Retina (tissue), 1 donor: ENCODE measurements at places on chromosomes 3 and 15.

- DNase-seq = no peak
These were observed 41.3 kb downstream of the NMNAT3 start for GRCh38 chr3:139636511-139636910.

GRCh38 chr3:190116551-190117067 lies 4.1 kb downstream of the P3H2 start:
- DNase-seq = no peak

DNA sequence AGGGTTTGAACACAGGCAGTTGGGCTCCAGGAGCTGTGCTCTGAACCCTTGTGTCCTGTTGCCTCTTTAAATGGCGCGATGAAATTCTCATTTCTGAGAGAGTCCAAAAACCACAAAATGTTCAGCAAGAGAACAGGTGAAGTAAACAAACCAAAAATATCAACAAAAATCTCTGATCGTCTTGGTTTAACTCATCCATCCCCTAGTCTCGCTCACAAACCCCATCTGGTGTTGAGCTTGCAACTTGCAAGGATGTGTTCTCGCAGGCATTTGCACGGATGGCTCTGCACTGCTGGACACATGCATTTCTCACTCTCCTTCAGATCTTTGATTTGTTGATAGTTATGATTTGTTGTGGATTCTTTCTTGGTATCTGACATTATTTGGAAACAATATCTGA lies 31.1 kb downstream of the FAH start:
- DNase-seq = peak; percentile 20

DNA sequence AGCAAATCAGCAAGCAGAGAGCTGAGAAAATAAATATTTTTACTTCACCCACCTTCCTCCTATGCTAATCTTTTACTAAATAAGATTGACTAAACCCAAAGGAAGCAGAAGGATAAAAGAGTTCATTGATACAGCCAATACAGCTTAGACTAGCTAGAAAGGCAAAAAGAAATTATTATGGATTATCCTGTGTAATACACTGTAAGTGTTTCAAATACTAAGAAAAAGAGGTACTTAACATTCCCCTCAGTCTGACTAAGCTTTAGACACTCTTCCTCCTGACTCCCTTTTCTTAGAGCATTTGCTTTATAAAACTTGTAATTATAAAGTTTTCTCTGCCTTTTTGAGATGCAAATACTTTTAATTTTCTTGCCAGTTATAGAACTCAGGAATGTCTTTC lies 848.9 kb upstream of the CADM2 start:
- no peak for DNase-seq

GRCh38 chr3:30311781-30312180 lies 294.6 kb upstream of the TGFBR2 start:
- DNase-seq = no peak

DNA sequence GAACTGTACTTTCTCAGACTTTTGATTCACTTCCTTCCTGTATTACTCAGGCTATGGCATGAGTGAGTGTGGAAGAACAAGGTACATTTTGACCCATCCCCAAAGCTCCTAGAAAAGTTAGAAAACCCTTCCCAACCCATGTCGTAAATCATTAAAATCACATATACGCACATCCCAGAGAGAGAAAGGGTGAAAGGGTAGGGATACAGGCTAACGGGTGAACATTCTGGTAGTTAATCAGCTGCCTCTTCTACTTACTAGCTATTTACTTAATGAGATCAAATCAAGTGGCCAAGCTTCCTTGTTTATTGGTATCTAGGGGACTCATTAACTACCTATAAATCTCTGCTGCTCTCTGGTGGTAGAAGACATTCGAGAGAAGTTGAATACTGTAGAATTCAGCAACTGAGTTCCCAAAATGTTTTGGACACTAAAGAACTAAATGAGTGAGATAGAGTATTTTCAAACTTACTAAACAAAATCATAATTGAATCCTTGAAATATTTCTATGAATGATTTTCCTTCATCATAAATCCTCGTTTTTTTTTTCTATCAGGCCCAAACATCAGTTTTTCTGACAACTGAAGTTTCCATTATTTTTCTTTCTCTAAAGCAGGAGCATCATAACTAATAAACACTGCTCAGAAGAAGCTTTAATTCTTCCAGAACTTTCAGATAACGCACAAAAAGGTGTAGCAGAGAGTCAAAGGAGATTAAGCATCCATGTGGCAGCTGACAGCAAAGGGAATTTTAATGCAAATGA lies 124.2 kb downstream of the IMPG2 start:
- peak; percentile 22 for DNase-seq

DNA sequence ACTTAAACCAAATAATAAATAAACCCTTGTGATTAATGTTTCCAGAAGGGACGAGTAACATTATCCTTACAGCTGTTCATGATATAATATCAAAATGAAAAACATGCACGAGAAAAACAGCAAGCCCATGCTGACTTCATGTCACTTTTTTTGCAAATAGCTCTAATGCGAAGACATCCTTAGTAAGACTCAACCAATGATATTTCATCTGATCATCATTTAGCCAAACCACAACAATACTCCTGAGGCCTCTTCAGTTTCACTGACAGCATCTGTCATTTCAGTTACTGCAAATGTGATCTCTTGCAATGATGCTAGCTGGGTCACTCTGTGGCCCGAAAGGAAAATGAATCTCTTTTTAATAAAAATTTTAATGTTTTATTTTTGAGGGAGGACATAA lies 74.0 kb downstream of the POLR2M start:
- DNase-seq = no peak

GRCh38 chr3:159923956-159924355 lies 64.7 kb upstream of the IL12A start:
- DNase-seq = no peak

- DNase-seq = no peak
These were observed 27.4 kb upstream of the GOLM2 start for GRCh38 chr15:44261007-44261706.

- no peak for DNase-seq
These were observed 12.5 kb downstream of the MBNL1 start for GRCh38 chr3:152281133-152281713.

GRCh38 chr3:13709706-13710105 lies 160.8 kb downstream of the FBLN2 start:
- DNase-seq = no peak

DNA sequence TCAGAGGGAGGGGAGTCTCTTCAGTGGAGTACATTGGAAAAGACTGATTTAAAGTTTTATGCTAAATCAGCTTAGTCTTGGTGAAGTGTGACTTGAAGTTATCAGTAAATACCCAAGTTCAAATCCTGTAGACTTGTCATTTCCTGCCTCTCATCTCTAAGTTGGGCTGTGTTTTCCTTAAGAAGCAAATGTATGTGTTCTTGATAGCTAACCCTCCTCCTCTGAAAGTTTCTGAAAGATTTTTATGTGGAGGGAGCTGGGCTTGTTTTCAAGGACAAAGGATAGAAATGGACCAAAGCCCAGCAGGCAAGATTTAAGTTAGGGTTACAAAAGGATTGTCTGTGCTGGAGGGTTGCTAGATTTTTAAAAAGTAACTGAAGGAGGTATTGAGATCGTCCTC lies 4.2 kb downstream of the MAPKBP1 start:
- no peak for DNase-seq

- no peak for DNase-seq
These were observed 94.3 kb upstream of the C3orf80 start for GRCh38 chr3:160130950-160131349.

GRCh38 chr3:88713233-88713691 lies 394.2 kb upstream of the EPHA3 start:
- no peak for DNase-seq

- no peak for DNase-seq
These were observed 21.8 kb downstream of the ATP2C1 start for GRCh38 chr3:130915567-130916292.

DNA sequence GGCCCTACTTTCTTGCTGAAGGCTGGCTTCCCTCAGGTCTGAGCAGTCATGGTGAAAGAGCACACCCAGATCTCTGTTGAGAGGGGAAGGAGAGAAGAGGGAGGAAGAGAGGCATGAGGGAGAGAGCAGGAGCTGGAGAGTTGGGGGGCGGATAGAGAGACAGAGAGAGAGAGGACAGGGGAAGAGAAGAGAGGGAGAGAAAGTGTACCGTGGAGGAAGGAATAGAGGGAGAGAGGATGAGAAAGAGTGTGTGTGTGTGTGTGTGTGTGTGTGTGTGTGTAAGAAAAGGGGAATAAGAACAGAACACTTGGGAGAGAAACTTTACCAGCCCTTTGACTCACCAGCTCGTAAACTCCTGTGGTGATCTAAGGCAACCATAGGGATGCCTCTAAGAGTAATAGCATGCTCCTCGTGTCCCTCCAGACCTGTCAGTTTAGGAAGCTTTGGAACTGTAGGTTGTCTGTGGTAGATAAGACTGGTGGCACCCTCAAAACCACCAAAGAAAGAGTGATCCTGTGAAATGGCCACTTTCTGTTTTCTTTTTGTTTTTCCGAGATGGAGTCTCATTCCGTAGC lies 18.2 kb downstream of the ZNF592 start:
- DNase-seq = no peak

- DNase-seq = no peak
These were observed 8.6 kb upstream of the TNK2 start for GRCh38 chr3:195916991-195917390.

DNA sequence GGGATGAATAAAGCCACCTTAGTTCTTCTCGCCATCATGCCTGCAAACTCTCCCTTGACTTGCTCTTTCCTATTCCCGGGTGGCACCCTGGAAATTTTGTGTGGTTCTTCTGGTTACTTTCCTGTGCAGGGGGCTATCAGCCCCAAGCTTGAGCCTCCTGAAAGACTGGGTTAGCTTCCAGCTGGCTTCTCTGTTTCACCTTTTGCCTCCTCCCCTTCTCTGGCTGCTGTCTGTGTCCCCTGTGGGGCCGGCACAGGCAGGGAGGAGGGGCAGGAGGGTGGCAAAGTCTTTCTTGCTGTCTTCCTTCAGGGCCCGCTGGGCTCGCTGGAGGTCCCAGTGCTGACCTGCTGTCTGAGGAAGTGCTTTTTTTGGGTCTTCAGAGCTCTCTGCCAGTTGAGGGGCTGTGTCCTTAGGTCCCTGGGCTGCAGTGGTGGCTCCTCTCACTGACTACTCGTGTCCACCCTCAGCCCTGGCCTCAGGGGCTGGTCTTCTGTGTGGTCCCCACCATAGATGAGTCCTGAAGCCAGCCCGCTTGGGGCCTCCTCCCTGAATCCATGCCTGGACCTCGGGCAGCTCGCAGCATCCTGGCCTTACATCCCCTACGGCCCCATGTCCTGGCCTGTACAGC lies 196.5 kb downstream of the KLF13 start:
- no peak for DNase-seq

DNA sequence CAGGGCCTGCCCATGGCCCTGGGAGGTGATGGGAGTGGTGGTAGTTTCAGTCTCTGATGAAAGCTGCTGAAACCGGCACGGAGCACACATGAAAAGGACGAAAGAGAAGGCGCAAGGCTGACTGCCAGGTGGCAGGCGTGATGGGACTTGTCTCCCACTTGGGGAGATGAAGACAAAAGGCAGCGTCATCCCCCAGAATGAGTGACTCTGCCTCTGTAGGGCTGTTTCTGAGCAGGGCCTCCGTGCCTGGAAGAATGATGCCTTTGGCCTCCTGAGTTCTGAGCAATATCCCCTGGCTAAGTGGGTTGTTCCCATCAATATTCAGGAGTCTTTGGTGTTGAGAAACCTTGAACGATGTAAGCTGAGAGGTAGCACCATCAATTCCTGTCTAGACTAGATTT lies 237.8 kb downstream of the OPA1 start:
- no peak for DNase-seq

GRCh38 chr15:71559616-71560015 lies 250.7 kb upstream of the NR2E3 start:
- DNase-seq = no peak

DNA sequence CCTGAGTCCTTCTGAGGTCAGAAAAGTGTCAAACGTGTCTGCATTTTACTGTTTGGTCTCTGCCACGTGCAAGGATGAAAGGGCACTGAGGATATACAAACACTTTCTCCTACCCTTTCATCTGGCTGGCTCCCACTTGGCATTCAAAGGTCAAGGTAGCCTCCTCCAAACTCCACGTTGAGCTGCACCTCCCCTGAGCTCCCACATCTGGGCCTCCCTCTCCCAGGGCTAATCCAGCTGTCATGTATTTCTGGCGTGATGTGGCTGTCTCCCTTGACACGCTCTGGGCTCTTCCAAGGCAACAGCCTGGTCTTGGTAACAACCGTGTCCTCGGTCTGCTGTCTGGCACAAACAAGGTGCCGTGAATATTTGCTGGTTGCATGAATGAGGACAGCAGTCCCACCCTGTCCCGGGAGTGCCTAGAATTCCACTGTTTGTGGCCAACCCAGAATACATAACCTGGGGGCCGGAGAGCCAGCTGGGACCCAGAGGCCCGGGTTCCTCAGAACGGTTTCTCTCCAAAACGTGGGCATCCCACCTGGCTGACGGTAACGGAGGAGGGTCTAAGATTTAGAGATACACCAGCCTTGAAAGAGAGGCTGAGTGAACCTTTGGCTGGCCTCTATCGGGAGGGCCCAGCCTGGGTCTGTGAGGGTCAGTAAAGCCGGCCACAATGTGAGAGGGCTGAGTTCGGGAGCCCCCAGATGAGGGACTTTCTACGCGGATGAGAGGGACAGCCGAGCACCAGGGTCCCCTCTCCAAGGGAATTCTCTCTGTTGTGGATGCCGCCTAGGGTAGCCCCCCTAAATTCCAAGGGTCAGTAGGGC lies 767 bp downstream of the GLT8D1 start:
- peak; percentile 47 for DNase-seq

GRCh38 chr3:146380046-146380445 lies 89.3 kb downstream of the PLSCR2 start:
- DNase-seq = no peak

GRCh38 chr3:125079675-125080045 lies 23.9 kb upstream of the HEG1 start:
- DNase-seq = no peak

DNA sequence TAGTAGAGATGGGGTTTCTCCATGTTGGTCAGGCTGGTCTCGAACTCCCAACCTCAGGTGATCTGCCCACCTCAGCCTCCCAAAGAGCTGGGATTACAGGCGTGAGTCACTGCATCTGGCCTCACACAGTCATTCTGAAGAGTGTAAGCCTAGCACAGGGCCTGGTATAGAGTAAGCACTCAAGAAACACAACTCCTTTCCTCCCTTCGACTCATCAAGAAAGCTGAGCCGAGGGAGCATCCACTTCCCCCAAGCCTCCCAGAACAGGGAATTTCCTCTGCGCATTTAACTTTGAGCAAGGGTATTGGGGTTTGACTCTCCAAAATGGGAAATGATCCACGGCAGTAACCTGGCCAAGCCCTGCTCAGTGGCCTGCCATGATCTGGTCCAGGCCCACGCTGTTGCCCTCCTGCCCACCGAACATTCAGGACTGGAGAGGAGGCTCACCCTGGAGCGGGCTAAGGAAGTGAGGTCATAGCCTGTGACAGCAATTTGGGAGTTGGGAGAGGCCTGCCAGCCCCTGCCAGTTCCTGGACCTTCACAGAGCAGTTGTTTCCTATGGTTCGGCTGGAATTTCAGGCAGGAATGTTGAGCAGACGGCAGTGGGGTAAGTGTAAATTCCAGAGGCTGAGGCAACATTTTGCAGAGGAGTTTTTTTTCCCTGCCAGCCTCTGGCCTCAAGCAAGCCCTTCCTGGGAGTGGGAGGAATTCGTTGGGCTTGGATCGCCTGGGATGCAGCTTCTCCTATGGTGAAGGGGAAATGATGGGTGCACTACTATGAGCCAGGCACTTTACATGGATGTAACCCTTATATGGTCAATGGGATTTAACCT lies 21.2 kb upstream of the SMAD3 start:
- DNase-seq = no peak

- no peak for DNase-seq
These were observed 12.2 kb downstream of the MAN2A2 start for GRCh38 chr15:90915216-90915807.
